Camera-type eye (tissue), 1 donor: ENCODE measurements at places on chromosomes 16 and 17. TPM values are rescaled to one million over a fixed set of nuclear protein-coding genes. Genes with fewer than 3 reads are reported as not detected.

The CACNG3 gene
- 4.6 TPM for total RNA-seq

The HBQ1 gene
- 4.1 TPM for total RNA-seq

The TUBB3 gene
- 294 TPM for total RNA-seq

The TMEM98 gene
- total RNA-seq: 230 TPM

The ARHGDIA gene
- total RNA-seq: 54.5 TPM

The TERB1 gene
- total RNA-seq: not detected

The DRC3 gene
- 13.9 TPM for total RNA-seq

The ADAD2 gene
- 4.3 TPM for total RNA-seq
